ENCODE measurements at places on chromosomes 7 and 10.

DNA sequence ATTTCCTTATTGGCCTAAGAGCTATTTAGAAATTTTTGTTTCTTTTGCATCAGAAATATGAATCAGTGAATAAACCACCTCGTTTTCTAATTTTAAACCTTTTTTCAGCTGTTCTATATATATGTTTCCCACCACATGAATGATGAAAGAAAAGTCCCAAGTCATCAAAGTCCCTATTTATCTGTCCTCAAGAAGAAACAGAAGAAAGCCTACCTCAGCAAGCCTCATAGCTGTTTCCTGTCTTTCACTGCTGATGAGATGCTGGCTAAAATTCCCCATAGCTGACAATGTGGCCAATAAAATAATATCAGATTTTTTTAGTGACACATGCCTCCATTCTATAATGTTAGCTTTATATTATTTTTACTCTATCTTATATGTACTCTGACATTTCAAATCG is 54.2 kb downstream of the SEC61G start:
- DNase-seq: no peak

GRCh38 chr7:56079450-56080185 is 13.1 kb downstream of the PHKG1 start:
- DNase-seq: no peak

GRCh38 chr7:1395211-1396070 is 63.8 kb downstream of the MICALL2 start:
- DNase-seq: no peak

- DNase-seq: no peak
Observed at GRCh38 chr7:22564511-22565045, 64.6 kb upstream of the STEAP1B start.

GRCh38 chr10:56178210-56178609 is 182.8 kb downstream of the ZWINT start:
- DNase-seq: no peak

DNA sequence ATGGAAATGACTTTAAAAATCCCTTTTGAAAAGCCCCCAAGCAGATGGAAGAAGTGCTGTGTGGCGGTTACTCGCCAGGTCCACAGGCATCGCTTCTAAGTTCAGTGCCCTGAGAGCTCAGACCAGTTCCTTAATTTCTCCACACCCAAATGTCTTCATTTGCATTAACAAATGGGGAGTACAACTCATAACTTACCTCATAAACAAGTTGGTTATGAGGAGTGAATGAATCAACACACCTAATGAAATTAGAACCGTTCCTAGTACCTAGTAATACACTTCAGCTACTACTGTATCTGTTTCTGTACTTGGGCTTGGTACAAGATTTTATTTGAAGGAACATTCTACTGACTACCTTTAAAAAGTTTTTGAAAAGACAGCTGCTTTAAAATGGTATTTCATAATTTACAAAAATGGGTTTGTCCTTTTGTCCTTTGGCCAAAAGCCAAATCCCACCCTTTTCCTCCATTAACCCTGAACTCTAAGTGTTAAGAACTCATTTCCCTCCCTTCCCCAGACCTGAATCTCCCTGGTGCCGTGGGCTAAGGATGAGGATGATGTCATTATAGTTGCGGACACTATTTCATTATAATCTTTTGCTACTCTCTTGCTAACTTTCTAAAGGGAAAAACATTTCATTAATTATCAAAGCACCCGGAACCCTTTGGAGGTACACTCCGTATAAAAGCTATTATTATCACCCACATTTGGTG is 221.5 kb upstream of the CELF2 start:
- no peak for DNase-seq

Data from stimulated activated CD8-positive, alpha-beta memory T cell treated with anti-CD3 and anti-CD28 coated beads, Interleukin-15, amount 100 ng/mL, for 4 hours (primary cell).